Activated naive CD8-positive, alpha-beta T cell treated with anti-CD3 and anti-CD28 coated beads, Interleukin-2, amount 10 ng/mL, durations not matched to agents 7 days and 5 days (primary cell): ENCODE measurements at places on chromosomes 12 and 14. TPM values are rescaled to one million over a fixed set of nuclear protein-coding genes. Genes with fewer than 3 reads are reported as not detected.
A peak's percentile ranks its signal among the peaks of the same experiment; 100 is the strongest.

GRCh38 chr12:95974358-95974757 is 21.8 kb downstream of the HAL start:
- peaks cover 2% of the 10 kb centered on the region for H3K36me3 ChIP-seq
- H3K4me3 ChIP-seq, result no peak overlapping the region
- no peaks in the 10 kb centered on the region for H3K4me1 ChIP-seq
- H3K27ac ChIP-seq, result no peak overlapping the region
- DNase-seq, result no peak

Gene CDK2
- total RNA-seq, result 125 TPM

GRCh38 chr12:111597831-111598636 is 1.1 kb downstream of the ATXN2 start:
- H3K27me3 ChIP-seq, result no peaks in the 10 kb centered on the region
- H3K27ac ChIP-seq, result peak overlapping the region; percentile 79
- H3K4me1 ChIP-seq, result peaks cover 24% of the 10 kb centered on the region

- no peak overlapping the region for H3K27ac ChIP-seq
- H3K4me1 ChIP-seq, result no peaks in the 10 kb centered on the region
- no peak for DNase-seq
- no peaks in the 10 kb centered on the region for H3K36me3 ChIP-seq
- no peak overlapping the region for H3K4me3 ChIP-seq
Measured at GRCh38 chr12:5017638-5018348, 25.9 kb upstream of the KCNA5 start.

GRCh38 chr12:75446857-75447256 is 33.7 kb upstream of the GLIPR1 start:
- H3K27me3 ChIP-seq, result peaks cover 8% of the 10 kb centered on the region
- no peaks in the 10 kb centered on the region for H3K36me3 ChIP-seq
- DNase-seq, result no peak
- no peak overlapping the region for H3K27ac ChIP-seq
- no peaks in the 10 kb centered on the region for H3K4me1 ChIP-seq
- no peak overlapping the region for H3K4me3 ChIP-seq

DNA sequence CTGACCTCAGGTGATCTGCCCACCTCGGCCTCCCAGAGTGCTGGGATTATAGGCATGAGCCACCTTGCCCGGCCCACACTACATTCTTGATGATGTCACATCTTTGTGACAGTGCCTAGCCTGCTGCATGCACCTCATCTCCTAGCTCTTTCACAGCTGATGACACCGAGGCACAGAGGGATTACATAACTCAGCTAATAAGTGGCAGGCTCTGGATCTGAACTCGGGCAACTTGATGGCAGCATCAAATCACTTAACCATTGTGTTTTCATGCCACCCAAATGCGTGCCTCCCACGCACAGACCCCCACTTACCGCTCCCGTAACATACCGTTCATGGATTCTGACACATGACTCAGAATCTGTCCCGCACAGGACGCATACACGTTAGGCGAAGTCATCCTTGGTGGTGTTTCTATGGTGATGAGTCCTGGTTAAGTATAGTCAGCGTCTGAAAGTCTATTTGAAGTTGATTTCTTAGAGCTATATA is 7.4 kb downstream of the TMEM120B start:
- H3K27ac ChIP-seq, result no peak overlapping the region
- peaks cover 11% of the 10 kb centered on the region for H3K36me3 ChIP-seq
- peaks cover 12% of the 10 kb centered on the region for H3K4me1 ChIP-seq
- no peak for DNase-seq

GRCh38 chr14:90797451-90797850 is 18.8 kb downstream of the TTC7B start:
- no peaks in the 10 kb centered on the region for H3K27me3 ChIP-seq
- H3K36me3 ChIP-seq, result peaks cover 3% of the 10 kb centered on the region
- H3K27ac ChIP-seq, result no peak overlapping the region
- H3K4me1 ChIP-seq, result peaks cover 13% of the 10 kb centered on the region

DNA sequence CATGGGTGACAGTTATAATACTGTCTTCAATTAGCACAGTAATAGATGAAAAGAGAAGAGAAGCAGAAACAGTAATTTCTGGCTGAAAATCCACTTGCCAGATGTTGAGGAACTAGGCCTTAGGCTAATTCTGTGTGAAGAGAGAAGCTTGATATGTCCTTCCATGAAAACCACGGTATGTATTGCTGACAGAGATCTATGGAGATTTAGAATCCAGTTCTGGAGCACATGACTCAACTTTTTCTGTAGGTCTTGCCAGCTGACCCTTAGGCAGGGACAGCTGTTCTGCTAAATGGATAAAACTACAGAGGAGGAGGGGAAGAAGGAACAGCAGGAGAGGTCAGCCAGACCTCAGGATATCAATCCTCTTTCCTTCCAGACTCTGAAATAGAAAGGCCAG is 211.5 kb downstream of the PRKD1 start:
- no peak overlapping the region for H3K4me3 ChIP-seq
- H3K36me3 ChIP-seq, result no peaks in the 10 kb centered on the region
- DNase-seq, result no peak
- H3K27me3 ChIP-seq, result no peaks in the 10 kb centered on the region
- no peaks in the 10 kb centered on the region for H3K4me1 ChIP-seq

GRCh38 chr12:128078301-128078971 is 188.5 kb upstream of the TMEM132C start:
- H3K36me3 ChIP-seq, result no peaks in the 10 kb centered on the region
- H3K27ac ChIP-seq, result no peak overlapping the region
- H3K4me3 ChIP-seq, result no peak overlapping the region
- no peak for DNase-seq
- H3K27me3 ChIP-seq, result no peaks in the 10 kb centered on the region

DNA sequence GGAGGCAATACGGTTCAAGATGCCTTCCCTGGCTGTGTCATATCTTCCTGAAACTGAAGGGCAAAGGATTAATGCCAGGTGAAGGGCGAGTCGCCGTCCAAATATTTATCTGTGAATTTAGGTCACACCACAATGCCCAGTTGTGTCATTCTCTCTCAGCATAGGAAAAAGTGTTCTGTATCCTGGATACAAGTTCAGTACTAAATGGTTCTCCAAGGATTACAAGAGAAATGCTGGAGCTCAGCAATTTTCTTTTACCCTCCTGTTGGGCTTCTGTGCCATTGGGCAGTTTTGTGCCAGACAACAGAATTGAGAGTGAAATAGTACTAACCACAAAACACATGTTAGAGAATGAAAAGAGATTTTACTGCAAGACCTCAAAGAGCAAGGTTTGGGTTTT is 493.9 kb downstream of the EGLN3 start:
- no peak for DNase-seq
- H3K36me3 ChIP-seq, result no peaks in the 10 kb centered on the region
- H3K27me3 ChIP-seq, result no peaks in the 10 kb centered on the region
- H3K4me1 ChIP-seq, result peaks cover 4% of the 10 kb centered on the region
- no peak overlapping the region for H3K4me3 ChIP-seq

Gene LPAR5
- 19.4 TPM for total RNA-seq

GRCh38 chr12:79674629-79675028 is 16.1 kb downstream of the PAWR start:
- no peak overlapping the region for H3K27ac ChIP-seq
- no peaks in the 10 kb centered on the region for H3K36me3 ChIP-seq
- DNase-seq, result no peak
- H3K4me3 ChIP-seq, result no peak overlapping the region

DNA sequence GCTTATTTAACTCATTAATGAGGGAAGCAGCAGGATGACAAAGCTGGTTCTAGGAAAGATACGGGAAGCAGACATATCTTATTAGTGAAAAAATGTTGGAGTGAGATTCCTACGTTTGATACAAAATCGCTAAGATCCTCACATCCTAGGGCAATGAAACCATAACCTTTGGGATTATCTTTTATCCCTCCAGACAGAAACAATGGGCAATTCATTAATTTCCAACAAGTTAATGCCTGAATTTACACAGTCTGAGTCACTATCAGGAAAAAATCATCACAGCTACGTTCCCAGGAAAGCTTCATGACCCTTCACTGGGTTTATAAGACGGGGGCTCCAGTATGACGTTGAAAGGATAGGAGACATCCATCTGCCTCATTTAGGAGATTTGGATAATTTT is 45.0 kb downstream of the SLC24A4 start:
- no peaks in the 10 kb centered on the region for H3K4me1 ChIP-seq
- no peak overlapping the region for H3K27ac ChIP-seq
- H3K27me3 ChIP-seq, result peaks cover 14% of the 10 kb centered on the region

DNA sequence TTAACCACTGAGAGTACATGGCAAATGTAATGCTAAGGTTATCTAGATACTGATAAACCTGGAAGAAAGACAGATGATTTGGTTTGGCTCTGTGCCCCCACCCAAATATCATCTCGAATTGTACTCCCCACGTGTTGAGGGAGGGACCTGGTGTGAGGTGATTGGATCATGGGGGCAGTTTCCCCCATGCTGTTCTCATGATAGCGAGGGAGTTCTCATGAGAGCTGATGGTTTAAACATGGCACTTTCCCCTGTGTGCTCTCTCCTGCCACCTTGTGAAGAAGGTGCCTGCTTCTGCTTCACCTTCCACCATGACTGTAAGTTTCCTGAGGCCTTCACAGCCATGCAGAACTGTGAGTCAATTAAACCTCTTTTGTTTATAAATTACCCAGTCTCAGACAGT is 14.2 kb downstream of the NOXRED1 start:
- H3K27ac ChIP-seq, result no peak overlapping the region
- H3K27me3 ChIP-seq, result peaks cover 2% of the 10 kb centered on the region
- DNase-seq, result no peak
- H3K36me3 ChIP-seq, result no peaks in the 10 kb centered on the region

GRCh38 chr12:67969134-67969802 is 20.0 kb upstream of the IFNG-AS1 start:
- no peak for DNase-seq
- no peaks in the 10 kb centered on the region for H3K4me1 ChIP-seq
- peaks cover 7% of the 10 kb centered on the region for H3K27me3 ChIP-seq
- no peak overlapping the region for H3K27ac ChIP-seq
- no peaks in the 10 kb centered on the region for H3K36me3 ChIP-seq

DNA sequence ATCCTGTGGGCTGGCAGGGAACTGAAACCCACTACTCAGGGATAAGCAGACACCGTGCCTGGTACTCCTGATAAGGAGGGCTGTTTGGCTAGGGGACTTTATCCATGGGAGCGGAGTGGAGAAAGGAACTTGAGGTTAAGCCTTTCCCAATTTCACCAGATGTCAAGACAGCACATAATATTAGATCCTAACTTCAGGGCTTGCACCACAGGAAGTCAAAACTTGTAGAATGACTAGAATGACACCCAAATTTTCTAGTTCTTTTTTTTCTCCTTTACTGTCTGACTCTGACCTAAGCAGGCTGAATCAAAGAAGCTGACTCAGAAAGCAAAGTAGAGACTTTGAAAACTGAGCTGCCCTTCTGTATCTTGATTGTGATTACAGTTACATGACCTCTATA is 7.1 kb upstream of the CGRRF1 start:
- no peak overlapping the region for H3K4me3 ChIP-seq
- peaks cover 2% of the 10 kb centered on the region for H3K4me1 ChIP-seq
- DNase-seq, result no peak

GRCh38 chr14:60253649-60254048 is 4.6 kb downstream of the PPM1A start:
- H3K4me3 ChIP-seq, result no peak overlapping the region
- no peak overlapping the region for H3K27ac ChIP-seq
- DNase-seq, result no peak
- peaks cover 19% of the 10 kb centered on the region for H3K36me3 ChIP-seq

Gene RPGRIP1
- not detected for total RNA-seq

Gene LRRK2
- 0.40 TPM for total RNA-seq

DNA sequence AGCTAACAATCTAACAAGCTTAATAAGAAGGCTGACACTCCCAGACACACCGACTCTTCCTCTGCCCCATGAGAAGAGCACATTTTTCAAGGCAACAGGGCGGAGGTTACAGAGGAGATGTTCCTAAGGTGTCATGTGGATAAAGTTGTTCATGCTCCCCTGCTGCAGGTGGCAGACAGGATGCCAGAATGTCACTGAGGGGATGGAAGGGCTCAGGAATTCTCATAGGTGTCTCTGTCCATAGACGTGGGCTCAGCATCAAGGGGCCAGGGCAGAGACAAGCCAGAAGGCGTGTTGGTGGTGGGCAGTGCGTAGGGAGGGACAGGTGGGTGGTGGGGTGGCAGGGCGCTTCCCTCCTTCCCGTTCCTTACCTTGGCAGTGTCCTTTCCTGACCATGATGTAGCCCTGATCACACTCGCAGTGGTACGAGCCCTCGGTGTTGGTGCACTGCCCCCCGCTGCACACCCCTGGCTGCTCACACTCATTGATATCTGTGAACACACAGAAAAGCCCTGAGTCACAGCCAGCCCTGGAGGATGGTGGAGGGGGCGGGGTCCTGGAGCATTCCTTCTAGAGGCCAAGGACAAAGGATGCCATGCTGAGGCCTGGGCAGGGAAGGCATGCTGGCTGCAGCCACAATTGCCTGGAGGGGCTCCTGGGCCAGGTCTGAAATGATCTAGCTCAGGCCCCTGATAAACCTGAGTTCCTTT is 23.0 kb downstream of the ISCA2 start:
- no peak overlapping the region for H3K27ac ChIP-seq
- H3K36me3 ChIP-seq, result no peaks in the 10 kb centered on the region
- no peak for DNase-seq
- no peak overlapping the region for H3K4me3 ChIP-seq
- peaks cover 36% of the 10 kb centered on the region for H3K27me3 ChIP-seq

DNA sequence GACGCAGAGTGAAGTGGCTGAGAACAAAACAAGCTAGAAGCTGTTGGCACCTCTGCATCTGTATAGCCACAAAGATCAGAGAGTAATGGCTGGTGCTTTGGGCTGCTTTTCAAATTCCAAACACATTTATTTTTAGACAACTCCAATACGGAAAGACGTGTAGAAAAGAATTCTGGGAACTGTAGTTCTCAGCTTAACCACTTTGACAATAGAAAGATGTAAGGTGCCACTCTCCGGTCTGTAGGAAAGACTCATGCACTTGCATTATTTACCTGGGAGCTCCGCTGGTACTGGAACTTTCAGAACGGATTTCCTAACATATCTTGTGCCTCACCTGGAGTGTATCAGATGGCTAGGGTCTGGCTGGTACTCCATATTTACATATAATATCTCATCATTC is 1.8 kb upstream of the OR4K2 start:
- H3K4me3 ChIP-seq, result no peak overlapping the region
- H3K36me3 ChIP-seq, result no peaks in the 10 kb centered on the region
- no peaks in the 10 kb centered on the region for H3K4me1 ChIP-seq
- H3K27ac ChIP-seq, result no peak overlapping the region
- H3K27me3 ChIP-seq, result no peaks in the 10 kb centered on the region
- no peak for DNase-seq

GRCh38 chr12:94621662-94622359 is 28.5 kb downstream of the TMCC3 start:
- peak overlapping the region; percentile 74 for H3K4me3 ChIP-seq
- DNase-seq, result no peak
- H3K27ac ChIP-seq, result peak overlapping the region; percentile 85
- peaks cover 18% of the 10 kb centered on the region for H3K4me1 ChIP-seq
- H3K27me3 ChIP-seq, result no peaks in the 10 kb centered on the region
